ENCODE measurements at places on chromosomes 3 and 15.

DNA sequence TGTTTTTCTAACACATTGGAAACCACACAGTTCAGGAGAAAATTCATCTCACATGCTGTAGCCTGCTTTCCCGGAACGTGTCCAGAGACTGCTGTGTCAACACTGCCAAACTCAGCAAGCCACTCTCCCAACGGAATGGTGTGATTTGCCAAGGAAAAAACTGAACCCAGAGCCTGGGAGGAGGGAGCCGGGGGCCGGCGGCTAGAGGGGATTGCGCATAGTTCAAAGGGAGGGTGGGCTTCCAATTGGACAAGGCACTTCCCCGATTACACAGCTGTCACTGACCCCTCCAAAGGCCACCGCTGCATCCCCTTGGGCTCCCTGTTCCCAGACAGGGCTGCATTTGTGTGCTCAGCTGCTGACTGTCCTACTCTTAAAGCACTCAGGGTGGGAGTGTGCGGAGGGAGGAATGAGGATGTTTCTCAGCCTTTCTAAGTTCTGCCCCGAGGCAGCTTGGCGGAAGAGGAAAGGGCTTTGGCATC, 256.2 kb downstream of the ZNF621 start:
- no peak for DNase-seq

GRCh38 chr15:57550640-57551039, 41.1 kb upstream of the MYZAP start:
- DNase-seq, result no peak

DNA sequence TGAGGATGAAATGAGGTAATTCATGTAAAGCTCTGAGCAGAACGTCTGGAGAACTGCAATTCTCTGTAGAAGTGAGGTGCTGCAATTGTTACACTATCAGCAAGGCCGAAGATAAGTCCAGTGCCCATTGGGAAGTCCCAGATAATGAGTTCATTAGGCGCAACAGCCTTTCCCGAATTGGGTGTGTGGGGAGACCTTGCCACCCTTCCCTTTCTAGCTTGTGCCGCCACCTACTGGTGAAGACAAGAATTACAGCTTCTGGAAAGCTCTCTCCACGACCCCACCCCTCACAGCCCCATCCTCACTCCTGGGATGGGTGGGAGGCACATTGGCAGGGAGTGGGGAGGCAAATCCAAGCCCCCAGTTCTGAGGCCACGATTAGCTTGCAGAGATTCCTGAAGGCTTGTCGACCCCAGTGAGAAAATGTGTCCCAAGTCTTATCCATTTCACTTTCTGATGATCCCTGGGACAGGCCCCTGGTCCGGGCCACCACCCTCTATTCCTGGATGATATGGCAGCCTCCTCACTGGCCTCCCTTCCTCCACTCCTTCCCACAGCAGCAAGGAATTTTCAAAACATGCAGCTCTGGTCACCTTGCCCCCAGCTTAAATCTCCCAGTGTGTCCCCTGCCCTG, 36.4 kb downstream of the FAM3D start:
- DNase-seq, result peak; percentile 32

GRCh38 chr15:92050220-92050898, 196.9 kb downstream of the SLCO3A1 start:
- no peak for DNase-seq

DNA sequence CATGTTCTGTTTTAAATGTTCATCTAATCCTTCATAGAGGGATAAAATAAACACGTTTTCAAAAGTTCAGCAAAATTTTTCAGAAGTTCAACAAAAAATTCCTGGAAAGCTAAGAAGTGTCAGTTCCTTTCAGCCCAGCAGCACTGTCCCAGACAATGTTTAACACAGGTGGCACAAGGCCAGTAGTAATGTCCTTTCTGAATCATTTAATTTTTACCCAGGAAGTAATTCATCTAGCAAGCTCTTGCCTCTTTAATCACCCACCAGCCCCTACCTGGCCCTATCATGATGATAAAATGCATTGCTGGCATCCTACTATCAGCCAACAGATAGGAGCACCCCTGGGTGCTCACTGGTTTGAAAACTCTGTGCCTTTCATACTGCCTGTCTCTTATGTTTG, 627.1 kb upstream of the ADAMTS9 start:
- DNase-seq, result no peak

- DNase-seq, result no peak
These were observed 83.3 kb downstream of the SNRK start for GRCh38 chr3:43369404-43370292.

- no peak for DNase-seq
These were observed 57.6 kb upstream of the GATA2 start for GRCh38 chr3:128550471-128551126.

DNA sequence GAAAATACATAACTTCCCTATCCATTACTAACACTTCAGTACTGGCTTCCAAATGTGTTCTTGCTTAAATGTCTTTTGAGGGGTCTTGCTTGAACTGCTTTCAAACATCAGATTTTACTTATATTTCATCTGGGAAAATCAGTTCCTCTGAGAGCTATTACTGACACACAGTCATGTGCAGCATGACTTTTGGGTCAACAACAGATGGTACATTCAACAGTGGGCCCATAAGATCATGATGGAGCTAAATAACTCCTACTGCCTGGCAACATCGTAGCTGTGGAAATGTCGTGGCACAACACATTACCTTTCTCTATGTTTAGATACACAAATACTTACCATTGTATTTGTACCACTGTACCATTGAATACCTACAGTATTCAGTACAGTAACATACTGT, 43.8 kb downstream of the WWTR1 start:
- DNase-seq, result no peak

DNA sequence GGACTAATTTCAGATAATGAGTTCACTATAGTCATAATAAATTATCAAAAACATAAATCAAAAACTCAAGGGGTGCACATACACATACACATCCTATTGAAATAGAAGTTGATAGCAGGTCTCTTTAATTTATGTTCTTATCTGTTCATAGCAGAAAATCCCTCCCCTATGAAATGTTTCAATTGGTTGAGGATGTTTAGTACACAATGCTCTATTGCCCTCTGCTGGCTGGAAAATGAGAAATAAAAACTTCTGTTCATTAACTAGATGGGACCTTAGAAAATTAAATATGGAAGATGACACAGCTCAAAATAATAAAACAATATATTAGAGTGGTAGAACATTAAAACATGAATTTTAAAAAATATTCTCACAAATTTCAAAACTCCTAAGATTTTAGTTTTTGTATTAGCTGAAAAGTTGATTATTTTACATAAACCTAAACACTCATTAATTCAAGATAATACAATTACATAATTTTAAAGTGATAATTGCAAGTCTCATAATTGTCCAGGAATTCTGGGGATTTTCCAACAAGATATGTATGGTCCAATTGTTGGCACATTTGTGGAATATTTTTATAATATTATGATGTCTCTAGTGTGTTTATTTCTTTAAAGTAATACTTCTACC, 735.0 kb downstream of the ROBO1 start:
- no peak for DNase-seq

DNA sequence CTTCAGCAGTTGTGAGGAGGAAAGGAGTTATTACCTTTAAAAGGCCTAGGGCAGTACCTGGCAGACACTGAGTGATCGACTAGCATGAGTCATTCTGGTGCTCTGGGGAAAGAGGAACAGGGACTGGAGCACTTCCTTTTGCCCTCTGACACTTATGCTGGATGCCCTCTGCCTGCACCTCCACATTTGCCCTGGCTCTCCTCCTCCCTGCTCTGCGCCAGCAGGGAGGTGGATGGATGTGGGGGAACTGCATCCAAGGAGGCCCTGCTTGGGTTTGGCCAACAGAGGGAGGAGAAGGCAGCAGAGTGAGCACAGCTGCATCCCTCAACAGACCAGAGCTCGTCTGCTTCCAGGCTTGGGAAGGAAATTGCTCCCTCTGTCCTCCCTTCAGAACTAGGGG, 75.0 kb downstream of the SEMA5B start:
- DNase-seq, result no peak

DNA sequence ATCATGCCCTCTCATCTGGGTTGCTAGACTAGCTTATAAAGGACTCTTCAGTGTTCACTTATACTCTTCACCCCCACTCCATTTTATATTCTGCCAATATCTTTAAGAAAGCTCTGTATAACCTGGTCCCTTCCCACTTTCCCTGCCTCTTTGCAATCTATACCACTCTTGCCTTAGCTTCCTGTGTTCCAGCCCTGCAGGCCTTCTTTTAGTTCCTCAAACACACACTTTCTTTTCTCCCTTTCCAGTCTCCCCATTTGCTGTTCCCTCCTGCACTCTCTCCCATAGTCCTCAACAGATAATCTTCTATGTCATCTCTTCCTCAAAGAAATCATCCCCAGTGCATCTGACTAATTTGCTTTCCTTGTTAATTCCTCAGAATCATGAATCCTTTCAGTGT, 28.7 kb downstream of the SENP8 start:
- DNase-seq, result no peak
